Stimulated activated CD4-positive, alpha-beta T cell treated with anti-CD3 and anti-CD28 coated beads, TNF-alpha, amount 100 ng/mL, for 48 hours (primary cell): ENCODE measurements at places on chromosomes 7 and 10.

- DNase-seq, result no peak
Measured at GRCh38 chr10:56317603-56318002, 43.5 kb downstream of the ZWINT start.

DNA sequence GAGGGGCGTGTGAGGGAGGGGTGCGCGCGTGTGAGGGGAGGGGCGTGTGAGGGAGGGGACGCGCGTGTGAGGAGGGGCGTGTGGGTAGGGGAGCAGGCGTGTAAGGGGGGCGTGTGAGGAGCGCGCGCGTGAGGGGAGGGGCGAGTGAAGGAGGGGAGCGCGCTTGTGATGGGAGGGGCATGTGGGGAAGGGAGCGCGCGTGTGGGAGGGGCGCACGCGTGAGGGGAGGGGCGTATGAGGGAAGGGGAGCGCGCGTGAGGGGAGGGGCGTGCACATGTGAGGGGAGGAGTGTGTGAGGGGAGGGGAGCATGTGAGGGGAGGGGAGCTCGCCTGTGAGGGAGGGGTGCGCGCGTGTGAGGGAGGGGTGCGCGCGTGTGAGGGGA lies 19.1 kb downstream of the MXI1 start:
- peak; percentile 80 for DNase-seq

- no peak for DNase-seq
Measured at GRCh38 chr7:27194686-27195379, 5.1 kb downstream of the HOXA13 start.

- DNase-seq, result no peak
Measured at GRCh38 chr7:87140271-87140748, 11.9 kb upstream of the DMTF1 start.

DNA sequence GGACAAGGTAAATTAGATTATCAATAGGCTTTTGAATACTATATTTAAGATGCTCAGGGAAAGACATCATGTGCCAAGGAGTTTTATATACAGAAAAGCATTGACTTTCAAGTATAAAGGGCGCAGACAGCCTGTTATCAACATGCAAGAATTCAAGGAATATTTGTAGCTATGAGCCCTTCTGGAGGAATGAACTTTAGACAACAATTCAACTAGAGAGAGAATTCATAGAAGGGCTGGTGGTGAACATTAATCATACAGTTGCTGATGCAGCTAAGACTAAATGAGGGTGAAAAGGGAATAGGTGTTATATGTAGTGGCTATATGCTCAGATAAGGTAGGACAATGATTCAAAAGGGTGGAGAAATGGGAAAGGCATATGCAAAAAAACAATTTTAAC lies 41.2 kb downstream of the AOAH start:
- DNase-seq, result no peak

DNA sequence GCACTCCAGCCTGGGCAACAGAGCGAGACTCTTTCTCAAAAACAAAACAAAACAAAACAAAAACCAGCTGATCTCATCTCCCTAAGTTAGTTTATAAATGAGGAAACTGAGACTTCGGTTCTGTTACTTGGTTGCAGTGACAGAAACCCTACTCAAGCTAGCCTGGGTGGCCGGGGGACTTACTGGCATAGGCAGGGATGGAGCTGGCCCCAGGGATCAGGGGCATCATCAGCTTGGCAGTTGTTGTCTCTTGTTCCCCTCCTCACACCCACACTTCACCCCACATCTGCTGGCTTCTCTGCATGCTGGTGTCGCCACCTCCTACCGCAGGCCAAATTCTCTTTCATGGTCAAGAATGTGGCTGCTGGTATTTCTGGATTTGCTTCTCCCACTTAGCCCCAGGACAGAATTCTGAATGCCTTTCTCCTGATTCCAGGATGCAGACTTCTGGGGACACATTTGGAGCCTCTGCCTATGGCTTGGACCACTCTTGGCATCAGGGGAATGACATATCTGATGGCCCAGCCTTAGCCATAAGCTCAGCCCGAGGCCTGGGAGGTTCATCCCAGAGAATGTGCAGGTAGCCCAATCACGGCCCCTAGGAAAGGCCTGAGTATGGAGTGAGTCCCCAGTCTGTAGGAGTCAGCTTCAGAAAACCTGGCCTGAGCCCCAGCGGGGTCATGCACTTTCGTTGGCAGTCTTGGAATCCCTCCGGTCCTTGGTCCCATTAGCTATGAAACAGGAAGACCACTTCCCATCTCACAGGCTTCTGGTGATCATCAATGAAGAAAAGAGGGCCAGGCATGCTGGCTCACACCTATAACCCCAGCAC lies 41.6 kb upstream of the CTBP2 start:
- no peak for DNase-seq

DNA sequence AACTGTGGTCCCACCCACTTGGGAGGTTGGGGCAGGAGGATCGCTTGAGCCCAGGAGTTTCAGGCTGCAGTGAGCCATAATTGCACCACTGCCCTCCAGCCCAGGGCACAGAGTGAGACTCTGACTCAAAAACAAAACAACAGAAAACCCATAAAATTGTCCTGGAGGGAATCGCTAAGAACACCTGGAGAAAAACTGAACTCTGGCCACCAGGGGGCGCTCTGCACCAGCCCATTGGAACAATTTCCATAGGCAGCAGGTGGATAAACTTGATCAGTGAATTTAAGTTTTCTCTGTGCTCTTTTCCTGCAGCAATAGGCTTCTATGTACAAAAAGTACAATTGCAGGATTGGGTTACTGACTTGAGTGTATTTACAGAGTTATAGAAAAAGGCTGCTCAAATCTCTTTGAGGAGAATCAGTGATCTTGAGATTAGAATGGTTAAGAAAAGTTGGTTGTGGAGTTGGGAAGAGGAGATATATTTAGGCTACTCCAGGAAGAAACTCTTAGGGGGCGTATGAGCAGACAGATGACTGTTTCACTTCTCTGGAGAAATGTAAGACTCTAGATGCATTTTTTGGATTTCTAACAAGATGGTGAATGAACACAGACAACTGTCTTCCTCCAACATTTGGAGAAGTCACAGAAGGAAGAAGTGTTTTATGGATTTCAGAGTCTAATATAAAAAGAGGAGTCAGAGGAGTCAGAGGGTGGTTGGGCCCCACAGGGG lies 274.9 kb upstream of the GALNT17 start:
- peak; percentile 56 for DNase-seq

GRCh38 chr7:1920881-1921280 lies 250.8 kb downstream of the ELFN1 start:
- no peak for DNase-seq

GRCh38 chr7:44379366-44380188 lies 54.2 kb upstream of the CAMK2B start:
- DNase-seq, result no peak

- no peak for DNase-seq
Measured at GRCh38 chr7:19558527-19558926, 150.3 kb downstream of the POLR1F start.

DNA sequence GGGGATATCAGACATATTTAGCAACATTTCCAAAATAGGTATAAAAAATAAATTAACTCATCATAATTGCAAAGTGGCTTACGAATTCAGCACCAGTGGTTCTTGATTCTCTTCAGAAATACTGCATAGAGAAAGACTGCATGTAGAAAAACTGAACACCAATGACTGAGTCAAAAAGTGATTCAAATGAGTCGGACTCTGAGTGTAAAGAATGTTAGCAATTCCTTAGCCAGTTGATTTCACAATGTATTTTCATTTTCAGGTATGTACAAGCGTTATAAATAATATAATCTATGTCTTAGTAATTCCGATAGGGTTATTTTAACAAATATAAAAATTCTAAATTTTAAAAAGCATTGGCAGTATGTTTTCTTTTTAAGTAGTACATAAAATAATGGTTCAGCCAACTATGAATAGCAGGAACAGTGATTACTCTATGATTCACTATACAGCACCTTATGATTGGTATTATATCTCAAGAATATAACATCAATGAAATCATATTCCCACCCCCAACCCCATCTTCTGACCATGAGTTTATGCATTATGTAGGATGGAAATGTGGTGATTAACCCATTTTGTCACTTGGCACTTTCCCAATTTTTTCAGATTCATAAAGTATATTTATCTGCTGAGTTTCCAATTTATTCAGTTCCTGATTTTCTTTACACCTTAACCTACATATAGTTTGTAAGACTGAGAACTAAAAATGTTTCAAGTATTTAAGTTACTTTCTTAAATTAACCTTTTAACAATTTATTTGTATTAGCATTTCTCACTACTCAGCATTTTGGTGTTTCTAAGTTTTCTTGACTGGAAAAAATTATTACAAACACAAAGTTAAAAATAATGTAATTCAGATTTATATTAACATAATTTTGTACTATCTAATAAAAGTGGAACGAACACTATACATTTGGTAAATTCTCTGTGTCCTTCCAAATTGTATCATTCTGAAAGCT lies 33.9 kb downstream of the DNAJC1 start:
- DNase-seq, result no peak

- DNase-seq, result no peak
Measured at GRCh38 chr10:110944792-110945396, 25.5 kb downstream of the SHOC2 start.

DNA sequence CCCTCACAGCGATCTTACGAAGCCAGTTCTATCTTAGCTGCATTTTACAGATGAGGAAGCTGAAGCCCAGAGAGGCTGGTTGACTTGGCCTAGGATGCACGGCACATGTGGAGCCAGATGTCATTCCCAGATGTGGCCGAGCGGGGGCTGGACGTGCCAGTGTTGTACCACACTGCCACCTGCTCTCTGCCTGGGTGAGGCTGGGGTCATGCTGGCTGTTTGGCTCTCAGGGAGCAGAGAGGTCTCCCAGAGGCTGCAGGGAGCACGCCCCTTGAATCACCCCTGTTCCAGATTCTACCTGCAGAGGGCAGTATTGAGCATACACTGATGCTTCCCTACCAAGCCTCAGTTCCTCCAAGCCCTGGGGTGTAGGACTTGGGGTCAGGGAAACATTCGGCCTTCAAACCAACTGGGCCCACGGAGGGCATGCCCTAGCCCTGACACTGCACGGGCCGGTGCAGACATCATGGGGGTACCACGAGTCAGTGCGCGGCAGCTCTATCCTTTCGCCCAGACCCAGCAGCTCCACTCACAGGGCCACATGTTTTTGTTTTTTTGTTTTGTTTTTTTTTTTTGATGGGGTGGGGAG lies 3.8 kb upstream of the GTF2IRD1 start:
- peak; percentile 75 for DNase-seq

DNA sequence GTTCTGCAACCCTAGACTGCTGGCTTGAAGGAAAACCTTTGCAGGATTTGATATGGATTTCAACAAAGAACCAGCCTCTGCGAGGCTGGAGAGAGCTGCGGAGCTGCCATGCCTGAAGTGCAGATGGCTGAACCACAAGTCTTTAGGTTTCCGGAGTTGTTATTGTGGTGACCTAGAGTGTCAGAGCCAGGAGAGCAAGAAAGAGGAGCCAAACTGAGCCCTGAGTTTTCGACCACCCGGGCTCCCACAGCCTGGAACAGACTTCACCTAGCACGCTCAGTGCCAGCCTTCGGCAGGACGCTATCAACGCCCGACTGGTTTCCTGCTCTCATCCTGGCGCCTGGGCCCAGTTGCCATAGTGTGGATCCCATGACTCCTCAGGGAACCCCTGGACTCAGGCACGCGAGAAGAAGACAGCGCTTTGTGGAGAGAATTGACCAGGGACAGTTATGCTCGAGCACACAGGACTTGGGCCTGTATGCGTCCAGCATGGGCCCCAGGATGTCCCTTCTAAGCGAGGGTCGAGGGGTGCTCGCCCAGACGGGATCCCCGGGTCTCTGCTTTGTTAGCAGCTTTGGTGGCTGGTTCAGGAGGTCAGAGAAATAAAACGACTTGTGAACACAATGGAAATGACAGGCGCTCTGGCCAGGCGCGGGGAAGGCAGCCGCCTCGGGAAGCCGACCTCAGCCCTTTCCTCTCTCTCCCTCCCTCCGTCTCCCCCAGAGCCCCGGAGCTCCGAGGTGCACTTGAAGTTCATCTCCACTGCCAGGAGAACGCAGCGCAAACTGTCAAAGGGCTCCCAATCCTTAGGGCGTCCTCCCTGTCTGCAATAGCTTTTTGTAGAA lies 1.8 kb upstream of the GAD2 start:
- no peak for DNase-seq

DNA sequence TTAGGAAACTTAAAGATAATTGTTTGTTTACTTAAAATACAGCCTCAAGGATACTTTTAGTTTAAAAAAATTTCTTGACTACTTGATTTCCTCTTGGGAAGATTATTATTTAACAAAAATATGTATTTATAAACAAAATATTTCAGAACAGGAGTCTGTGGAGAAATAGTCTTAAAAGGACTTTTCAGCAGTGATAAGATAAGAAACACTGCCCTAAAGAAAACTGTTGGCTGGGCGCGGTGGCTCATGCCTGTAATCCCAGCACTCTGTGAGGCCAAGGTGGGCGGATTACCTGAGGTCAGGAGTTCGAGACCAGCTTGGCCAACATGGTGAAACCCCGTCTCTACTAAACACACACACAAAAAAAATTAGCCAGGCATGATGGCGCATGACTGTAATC lies 22.6 kb upstream of the HERPUD2 start:
- no peak for DNase-seq

- DNase-seq, result no peak
Measured at GRCh38 chr10:34163075-34163905, 651.8 kb downstream of the PARD3 start.

GRCh38 chr10:118310822-118311221 lies 31.3 kb downstream of the FAM204A start:
- no peak for DNase-seq

DNA sequence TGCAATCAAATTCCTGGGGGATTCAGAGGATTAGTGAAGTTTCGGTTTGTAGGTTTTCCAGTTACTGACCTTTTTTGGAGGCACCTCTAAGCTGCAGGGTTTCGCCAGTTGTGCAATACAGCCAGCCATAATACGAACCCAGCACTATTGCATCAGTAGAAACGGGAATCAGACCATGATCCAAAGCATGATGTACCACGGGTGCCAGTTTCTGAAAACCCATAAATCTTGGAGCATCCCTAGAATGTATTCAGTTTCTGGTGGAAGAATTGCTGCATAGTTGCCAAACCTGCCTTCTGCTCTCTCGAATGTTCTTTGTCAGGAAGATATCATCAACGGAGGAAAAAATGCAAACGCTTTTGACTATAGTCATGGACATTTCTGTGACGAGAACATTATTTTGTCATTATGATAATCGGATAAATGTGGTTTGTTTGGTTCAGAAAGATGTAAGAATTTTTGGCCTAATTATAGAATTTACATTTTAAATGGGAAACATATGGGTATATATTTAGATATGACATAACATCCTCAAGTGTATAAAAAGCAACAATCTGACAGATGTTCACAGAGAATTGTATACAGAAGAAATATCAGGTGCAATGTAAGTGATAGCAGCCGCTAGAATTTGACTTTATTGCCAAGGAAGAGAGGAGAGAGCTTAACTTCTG lies 186.2 kb upstream of the PRKCQ start:
- DNase-seq, result no peak

- no peak for DNase-seq
Measured at GRCh38 chr7:3805151-3805550, 504.1 kb downstream of the SDK1 start.

DNA sequence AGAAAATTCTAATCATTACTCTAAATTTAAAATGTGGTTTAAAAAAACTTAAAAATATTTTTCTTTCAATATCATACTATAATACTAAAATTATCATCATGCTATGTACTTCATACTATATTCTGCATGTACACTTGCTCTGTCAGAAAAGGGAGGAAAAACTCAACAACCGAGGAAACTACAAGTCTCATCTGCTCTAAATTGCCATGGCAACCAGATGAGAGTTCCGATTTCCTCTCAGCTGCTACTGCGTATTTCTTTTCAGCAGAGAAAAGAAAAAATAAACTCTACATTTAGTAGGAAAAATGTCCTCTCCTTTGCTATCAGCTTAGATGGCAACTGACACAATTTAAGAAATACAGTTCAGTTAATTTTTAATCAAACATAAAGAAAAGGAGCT lies 178.9 kb downstream of the SRPK2 start:
- no peak for DNase-seq

GRCh38 chr10:30247704-30248103 lies 101.4 kb downstream of the MTPAP start:
- DNase-seq, result no peak
